ENCODE measurements at places on chromosomes 7 and 10.
A peak's percentile ranks its signal among the peaks of the same experiment; 100 is the strongest.

DNA sequence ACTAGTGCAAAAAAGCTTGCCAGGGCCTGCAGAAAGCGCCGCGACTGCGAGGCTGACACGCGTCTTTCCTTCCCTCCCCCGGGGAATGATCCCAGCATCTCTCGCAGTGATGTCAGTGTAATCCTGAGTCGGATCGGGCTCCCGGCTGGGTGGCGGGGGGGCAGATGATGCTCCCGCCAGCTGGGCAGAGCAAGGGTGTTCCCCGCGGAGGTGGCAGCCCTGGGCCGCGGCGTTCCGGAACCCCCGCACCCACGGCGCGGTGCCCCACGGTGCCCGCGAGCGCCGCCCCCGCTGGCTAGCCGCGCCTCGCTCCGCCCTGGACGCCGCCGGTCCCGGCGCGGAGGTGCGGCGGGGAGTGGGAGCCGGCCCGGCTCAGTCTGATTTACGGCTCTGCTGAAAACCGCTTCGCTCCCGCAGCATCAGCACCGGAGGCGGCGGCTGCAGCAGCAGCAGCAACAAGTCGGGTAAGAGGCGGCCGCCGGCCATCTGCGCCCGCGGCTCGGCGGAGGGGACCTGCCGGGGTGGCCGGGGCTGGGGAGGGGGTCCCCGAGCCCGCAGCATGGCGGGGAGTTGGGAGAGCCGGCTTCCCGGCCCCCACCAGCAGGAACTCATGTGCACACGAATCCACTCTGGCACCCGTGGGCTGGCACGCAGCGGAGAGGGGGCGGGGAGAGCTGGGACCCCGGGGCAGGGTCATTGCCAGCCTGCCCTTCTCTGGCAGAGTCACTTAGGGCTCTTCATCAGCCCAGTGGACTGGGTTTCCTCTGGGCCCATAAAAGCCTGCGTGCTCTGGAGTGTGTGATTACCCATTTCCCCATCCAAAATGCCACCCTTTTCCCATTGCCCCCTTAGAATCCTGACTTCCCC lies at the start of gene ZNF365:
Gene ZNF365 (plus strand): TSS at position 375 of the 867 bp plus-strand sequence. CDS start 1,825 bp downstream, outside the sequence.
- peak; percentile 33 for DNase-seq

- DNase-seq = no peak
Observed at GRCh38 chr7:105794741-105795729, 81.4 kb downstream of the ATXN7L1 start.

- no peak for DNase-seq
Observed at GRCh38 chr10:77163670-77164348, 473.8 kb downstream of the KCNMA1 start.

DNA sequence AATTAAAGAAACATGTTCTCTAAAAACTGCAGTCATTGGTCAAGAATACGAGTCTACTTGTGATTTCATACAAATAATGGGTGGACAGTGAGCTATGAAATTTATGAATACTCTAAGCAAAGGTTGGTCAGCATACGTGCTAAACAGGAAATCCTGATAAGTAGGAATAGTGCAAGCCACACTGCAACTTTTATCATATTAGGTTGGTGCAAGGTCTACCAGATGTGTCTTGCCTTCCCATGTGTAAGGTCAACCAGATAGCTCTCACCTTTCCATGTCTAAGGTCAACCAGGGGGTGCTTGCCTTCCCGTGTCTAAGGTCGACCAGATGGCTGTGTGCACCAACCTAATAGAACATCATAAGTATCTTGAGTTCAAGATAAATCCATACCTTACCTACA lies 2.0 kb upstream of the ITGB1 start:
- no peak for DNase-seq

DNA sequence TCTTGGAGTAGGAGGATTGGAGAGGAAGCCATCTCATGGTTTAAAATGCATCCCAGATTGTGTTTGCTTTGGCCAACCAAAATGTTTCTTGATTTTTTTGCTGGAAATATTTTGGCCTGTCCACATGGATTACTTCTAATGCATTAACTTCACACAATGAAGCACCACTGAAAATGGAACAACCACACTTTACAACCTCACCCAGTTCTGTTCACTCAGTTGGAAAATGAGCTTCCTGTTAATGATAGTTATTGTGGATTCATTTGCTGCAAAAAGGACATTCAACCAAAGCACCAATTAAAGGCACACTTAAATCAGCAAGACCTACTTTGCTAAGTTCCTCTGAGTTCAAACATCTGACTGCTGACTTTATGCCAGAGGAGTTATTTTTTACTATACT lies 11.3 kb upstream of the A1CF start:
- no peak for DNase-seq

GRCh38 chr7:129159539-129159938 lies 15.0 kb downstream of the TSPAN33 start:
- DNase-seq = no peak

GRCh38 chr10:98538472-98538871 lies 91.7 kb upstream of the HPS1 start:
- no peak for DNase-seq

- no peak for DNase-seq
Observed at GRCh38 chr7:20197125-20197748, 19.9 kb downstream of the MACC1 start.

GRCh38 chr10:130560573-130560972 lies 424.4 kb downstream of the GLRX3 start:
- no peak for DNase-seq

DNA sequence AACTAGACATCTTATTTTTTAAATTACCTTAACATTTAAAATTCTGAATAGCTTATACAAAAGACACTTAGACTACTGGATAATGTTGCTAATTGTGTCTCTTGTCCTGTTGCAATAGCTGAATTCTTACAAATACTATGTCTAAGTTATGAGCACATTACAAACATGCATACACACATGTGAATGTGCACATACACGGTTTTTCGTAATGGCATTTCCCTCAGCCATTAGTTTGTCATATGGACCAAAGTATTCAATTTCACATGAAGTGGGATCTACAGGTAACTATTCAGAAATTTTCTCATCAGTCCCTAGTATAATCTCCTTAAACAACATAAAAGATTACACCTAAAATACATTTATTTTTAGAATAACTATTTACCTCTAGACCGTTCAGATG lies 178.6 kb upstream of the BET1 start:
- DNase-seq = no peak

DNA sequence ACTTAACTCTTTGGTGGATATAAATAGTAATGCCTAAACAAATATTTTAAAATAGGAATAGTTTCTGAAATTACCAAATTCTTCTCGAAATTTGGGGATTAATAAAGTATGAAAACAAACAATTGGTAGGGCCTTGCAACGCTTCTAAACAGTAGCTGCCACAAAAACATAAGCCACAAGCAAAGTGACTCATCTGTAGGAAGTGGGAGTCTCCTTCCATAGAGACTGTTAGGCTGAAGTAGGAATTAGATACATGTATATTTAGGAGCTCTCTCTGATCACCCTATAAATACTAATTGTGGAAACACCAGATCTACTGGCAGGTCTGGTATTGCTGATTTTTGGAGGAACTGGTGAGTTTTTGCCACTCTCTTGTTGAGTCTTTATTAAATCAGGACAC lies 5.7 kb upstream of the LMOD2 start:
- no peak for DNase-seq

GRCh38 chr10:126391192-126391885 lies 3.1 kb upstream of the ADAM12 start:
- no peak for DNase-seq

DNA sequence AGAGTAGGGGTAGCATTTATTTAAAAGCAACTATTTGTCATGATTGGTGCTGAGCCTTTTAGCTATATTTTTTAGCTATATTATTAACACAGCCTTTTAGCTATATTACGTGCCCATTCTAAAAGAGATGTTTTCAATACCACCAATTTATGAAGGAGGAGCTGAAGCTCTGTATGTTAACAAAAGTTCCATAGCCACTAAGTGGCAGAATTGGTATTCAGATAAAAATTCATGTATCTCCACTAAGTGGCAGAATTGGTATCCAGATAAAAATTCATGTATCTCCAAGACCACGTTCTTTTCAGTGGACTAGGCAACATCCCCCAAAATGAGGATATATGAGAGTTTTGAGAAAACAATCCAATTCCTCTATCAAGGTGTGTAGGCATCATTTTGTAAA lies 268.6 kb downstream of the HGF start:
- DNase-seq = no peak

DNA sequence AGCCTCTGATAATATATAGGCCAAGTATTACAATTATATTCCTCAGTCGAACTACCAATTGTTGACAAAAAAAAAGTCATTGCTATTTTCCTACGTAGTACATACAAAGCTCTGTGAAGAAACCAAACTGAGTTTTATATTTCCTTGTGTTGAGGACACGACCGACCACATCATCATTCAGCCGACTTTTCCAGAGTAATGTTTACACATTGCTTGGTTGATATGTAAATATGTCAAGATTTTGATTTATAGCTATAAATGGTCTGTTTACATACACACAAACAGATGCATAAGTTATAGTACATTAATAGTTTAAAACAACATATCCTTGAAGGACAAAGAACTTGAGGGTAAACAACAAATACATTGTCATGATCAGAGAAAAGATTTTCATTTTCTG lies 121.5 kb downstream of the CRPPA start:
- no peak for DNase-seq

DNA sequence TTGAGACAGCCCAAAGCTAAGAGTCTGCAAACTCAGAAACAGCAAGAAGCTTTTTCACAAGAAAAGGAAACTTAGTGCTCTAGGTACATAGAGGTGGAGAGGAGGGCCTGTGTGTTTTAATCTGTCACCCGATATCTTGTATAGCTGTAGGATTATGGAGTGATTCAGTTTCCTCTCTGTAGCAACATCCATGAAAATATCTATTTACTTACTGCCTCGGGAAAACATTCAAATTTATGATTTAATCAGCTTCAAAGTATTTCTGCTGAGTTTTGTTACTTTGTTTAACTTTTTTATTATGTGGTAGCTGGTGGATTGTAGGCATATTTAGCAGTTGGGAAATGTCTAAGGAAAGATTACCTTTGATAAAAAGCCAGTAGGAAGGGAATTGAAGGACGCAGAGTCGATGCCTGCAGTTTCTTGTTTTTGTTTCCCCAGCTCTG lies 292.0 kb downstream of the CCDC3 start:
- no peak for DNase-seq

DNA sequence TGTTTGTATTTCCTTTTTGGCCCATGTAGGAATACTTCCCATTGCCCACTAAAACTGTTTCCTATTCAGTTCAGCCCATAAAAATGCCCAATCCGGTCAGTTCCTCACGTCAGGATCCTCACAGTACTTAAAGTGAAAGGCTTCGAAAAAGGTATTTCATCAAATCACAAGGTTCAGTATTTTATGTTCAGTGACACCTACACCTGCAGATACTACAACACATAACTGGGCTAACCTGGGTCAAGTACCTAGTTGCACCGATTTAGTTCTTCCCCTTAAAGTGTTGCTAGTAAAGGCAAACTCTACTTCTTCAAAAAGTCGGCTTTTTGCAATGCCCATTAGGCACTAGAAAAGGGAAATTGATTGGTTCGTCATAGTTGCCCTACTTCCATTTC lies 1.1 kb downstream of the SNX13 start:
- DNase-seq = no peak

DNA sequence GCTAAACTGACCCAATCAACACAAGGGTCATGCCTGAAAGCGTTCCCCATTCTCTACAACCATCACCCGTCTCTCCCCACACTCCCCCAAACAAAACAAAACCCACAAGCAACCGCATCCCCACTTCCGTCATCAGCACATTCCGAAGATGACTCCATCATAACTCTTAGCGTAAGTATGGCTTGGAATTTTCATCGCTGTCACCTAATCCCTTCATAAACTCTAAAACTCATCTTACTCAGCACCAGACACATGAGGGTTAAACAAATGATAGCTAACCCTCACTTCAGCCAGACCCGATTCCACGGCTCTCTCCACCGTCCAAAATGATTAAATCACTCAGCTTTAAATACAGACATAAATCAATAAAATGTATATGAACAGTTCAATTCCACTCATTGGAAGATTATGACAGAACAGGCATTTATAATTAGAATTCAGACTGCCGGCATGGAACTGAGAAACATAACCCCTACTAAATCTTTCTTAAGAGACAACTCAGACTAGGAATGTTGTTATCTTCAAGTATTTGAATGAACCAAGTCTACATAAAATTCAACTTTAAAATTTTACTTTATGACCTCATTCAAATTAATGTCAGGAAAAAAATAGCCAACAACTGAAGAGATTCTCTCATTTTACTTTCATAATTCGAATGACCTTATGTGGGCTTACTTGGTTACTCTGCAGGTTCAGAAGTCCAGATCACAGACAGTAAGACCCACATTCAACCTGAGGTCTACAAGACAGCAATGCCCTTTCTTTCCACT lies 215.9 kb downstream of the PARD3 start:
- DNase-seq = no peak

GRCh38 chr10:306675-307185 lies 171.5 kb downstream of the ZMYND11 start:
- no peak for DNase-seq

DNA sequence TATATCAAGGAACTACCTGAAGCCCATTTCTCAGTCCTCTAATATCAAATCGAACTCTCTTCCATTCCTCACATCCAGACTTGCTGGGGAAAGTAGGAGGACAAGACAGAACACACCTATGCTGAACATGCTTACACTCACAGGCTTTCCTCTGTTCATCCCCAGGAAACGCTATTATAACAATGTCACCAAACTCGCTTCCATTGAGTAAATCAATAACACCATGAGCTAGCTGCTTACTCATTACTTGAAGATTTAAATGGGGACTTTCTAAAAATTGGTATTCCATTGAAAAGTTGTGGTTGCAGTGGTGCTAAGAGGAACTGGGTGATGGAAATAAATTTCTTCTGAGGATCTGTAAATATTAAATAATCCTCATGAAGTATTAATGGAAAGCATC lies 88.8 kb downstream of the SLC25A13 start:
- no peak for DNase-seq

GRCh38 chr7:1950452-1951158 lies 280.5 kb downstream of the ELFN1 start:
- no peak for DNase-seq

GRCh38 chr7:69992938-69993337 lies 394.7 kb downstream of the AUTS2 start:
- DNase-seq = no peak
